ENCODE measurements at places on chromosomes 1 and 21.

- no peak for DNase-seq
Measured at GRCh38 chr1:204196068-204196795, at the start of gene KISS1. TSS of gene KISS1 (minus strand) at chr1:204196491. CDS start at chr1:204192876, 3,615 bp downstream.

GRCh38 chr1:233904633-233905415, at the start of gene SLC35F3:
TSS of gene SLC35F3 (plus strand) at chr1:233904676.
- DNase-seq = peak; percentile 16

DNA sequence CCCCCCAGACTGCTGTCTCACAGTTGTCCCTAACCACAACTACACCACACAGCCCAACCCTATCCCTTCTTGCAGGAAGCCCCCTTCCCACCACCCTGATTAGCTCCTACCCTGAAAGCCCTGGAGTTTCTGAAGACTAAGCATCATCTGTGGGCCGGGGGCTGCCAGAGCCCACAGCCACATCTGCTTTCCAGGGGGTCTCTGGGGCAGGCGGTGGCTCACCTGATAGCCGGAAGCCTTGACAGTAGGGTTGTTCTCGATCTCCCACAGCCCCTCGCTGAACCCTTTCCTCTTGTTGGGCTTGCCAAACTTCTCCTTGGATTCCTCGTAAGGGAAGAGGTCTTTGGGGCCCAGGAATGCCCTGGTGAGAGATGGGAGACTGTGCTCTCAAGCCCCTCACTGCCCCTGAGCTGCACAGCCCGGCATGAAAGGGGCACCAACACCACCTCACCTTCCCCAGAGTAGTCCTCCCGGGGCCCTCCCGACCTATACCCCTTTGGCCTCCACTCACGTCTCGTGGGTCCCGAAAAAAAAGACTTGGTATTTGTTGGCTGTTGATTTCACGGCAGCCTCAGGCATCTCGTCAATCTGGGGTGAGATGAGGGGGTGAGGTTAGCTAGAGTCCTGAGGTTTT, 4.0 kb upstream of the MRPL24 start:
- no peak for DNase-seq

DNA sequence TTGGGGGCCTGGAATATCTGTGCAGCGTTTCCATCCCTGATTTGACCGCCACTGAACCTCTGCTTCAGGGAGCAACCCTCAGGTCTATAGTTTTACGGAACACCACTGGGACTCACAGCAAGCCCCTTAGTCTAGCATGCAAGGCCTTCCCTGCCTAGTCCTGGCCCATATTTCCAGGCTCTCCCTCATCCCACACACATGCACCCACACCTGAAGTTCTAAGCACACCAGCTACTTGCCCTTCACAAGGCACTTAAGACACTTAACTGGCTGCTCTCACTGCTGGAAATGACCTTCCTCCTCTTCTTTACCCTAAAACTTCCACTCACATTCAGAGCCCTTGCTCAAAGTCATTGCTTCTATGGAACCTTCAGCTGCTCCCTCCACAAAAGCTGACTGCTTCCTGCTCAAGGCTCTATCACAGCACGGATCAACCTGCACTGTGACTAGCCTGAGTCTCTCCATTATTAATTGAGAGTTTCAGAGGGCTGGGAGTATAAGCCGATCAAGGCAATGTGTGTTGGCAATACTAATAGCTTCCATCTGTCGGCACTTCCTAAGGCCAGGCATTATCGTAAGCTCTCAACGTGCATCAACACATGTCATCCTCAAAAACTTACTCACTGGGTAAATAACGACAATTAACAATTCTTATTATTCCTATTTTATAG, 84.3 kb downstream of the RRAGC start:
- no peak for DNase-seq

- no peak for DNase-seq
Measured at GRCh38 chr21:15144026-15144425, 79.2 kb upstream of the NRIP1 start.

DNA sequence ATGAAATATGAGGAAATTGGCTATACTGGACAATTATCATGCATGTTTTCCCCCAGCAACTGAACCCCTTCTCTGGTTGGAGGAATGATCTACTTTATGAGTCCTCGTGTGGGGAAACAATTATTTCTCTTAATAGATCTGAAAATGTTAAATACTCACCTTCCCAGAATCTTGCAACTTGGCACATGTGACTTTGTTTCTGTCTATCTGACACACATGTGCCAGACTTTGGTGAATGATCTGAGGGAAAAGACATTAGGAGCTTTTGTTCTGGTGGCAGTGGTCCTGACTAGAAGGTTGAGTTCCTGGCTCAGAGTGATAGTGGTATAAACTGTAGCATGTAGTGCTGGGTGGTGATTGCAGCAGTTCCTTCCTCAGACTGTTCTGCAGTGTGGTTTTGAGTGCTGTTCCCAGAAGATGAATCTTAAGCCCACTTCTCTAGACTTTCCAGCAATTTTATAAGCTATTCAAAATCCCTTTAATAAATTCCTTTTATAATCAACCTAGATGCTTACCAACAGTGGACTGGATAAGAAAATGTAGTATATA, 59.3 kb upstream of the B3GALNT2 start:
- peak; percentile 86 for DNase-seq

DNA sequence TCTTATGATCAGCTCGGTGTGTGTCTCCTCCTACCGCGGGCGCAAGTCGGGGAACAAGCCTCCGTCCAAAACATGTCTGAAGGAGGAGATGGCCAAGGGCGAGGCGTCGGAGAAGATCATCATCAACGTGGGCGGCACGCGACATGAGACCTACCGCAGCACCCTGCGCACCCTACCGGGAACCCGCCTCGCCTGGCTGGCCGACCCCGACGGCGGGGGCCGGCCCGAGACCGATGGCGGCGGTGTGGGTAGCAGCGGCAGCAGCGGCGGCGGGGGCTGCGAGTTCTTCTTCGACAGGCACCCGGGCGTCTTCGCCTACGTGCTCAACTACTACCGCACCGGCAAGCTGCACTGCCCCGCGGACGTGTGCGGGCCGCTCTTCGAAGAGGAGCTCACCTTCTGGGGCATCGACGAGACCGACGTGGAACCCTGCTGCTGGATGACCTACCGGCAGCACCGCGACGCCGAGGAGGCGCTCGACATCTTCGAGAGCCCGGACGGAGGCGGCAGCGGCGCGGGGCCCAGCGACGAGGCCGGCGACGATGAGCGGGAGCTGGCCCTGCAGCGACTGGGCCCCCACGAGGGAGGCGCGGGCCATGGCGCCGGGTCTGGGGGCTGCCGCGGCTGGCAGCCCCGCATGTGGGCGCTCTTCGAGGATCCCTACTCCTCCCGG, 1.5 kb downstream of the KCNC4 start:
- DNase-seq = no peak

GRCh38 chr1:116412898-116413297, 39.9 kb downstream of the ATP1A1 start:
- DNase-seq = no peak

DNA sequence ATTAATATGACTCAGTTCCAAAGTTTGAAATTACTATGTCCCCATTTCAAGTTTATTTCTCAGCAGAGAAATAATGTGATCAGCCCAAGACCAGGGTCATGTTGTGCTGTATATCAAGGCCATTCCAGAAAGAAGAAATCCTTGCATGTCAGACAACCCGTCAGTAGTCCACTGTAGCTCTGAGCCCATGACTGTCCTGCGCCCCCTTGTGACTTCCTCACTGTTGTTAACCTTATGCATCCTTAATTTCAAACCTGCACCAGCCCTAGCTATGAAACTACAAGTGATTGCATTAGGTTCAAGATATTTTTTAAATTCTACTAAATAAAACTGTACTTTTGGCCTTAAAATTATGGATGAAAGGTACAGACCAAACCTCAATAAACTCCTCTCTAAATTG, 133.0 kb downstream of the LRRC7 start:
- peak; percentile 13 for DNase-seq

- DNase-seq = no peak
Measured at GRCh38 chr1:26025517-26025916, 3.9 kb downstream of the EXTL1 start.

- no peak for DNase-seq
Measured at GRCh38 chr1:21313886-21314721, 23.8 kb upstream of the ECE1 start.

DNA sequence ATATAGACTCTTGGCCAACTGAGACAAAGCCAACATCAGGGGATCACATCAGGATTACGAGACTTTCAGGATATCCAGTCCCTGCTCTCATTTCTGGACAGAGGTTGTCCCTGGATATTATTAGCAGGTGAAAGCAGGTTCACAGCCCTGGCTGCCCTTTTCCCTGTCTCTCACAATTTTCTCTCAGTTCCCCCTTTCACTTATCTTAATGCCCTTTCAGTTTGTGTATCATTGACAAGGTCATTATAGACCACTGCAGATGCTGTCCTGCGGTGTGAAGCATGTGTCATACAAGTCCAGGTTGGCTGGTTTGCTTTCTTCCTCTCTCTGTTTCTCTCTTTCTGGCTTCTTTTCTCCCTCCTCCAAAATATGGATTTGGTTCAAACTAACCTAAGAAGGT, 2.1 kb upstream of the KLHDC9 start:
- no peak for DNase-seq
